ENCODE measurements at places on chromosomes 1 and 21.
A peak's percentile ranks its signal among the peaks of the same experiment; 100 is the strongest.

GRCh38 chr1:198462365-198463019 is 78.0 kb downstream of the ATP6V1G3 start:
- peak; percentile 55 for DNase-seq

DNA sequence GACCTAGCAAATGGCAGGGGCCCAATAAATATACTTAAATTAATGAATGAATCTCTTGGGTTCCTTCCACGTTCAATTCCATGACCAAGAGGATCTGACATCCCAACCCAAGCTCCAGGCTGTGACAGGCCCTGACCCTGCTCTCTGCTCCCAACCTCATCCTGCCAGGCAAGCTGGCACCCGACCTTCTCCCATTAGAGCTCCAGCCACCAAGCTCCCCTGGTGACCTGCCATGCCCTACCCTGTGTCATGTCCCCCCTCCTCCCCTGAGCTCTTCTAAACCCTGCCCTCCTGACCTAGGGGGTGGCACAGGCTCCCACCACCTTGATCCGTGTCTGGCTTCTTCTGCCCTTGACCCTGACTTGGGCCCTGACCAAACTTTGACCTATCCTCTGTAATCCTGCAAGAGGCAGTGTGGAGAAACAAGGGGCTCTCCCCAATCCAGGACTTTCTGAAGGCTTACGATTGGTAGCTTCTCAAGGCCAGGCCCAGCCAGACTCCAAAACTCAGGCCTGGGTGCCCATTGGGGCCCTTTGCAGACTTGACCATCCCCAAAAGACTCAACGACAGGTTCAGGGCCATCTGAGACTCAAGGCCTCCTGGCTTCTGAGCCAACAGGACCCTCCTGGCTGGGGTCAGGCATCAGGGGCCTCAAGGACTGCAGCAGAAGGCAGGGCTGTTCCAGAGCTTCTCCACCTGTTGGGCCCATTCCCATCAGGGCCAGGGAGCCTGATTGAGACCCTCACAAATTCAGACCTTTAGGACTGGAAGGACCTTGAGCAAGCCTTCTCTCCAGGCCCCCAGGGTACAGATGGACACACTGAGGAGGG is 249.0 kb downstream of the PTPRU start:
- DNase-seq = no peak

DNA sequence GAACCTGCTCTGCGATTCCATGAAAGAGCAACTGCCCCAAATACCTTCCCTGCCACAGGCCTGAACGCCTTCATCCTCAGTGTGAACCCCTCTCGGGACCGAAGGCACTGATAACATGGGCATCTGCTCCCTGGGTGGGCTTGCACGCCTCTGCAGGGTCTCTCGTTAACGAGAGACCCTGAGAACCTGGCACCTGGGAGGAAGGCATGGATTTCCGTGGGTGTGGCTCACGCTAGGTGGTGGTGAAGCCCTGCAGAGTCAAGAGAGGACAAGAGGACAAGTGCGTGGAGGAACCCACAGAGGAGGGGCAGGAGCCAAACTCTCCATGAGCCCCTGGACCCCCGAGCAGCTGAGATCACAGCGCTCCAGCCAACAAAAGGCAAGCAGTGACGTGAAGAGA is 26.8 kb upstream of the COL6A2 start:
- no peak for DNase-seq

GRCh38 chr1:85413169-85413568 is 51.8 kb downstream of the DDAH1 start:
- DNase-seq = no peak

All from astrocyte of the spinal cord (primary cell).